ENCODE measurements at places on chromosomes 4 and X.
A peak's percentile ranks its signal among the peaks of the same experiment; 100 is the strongest.

- no peak for DNase-seq
Measured at GRCh38 chrX:133749370-133749769, 236.0 kb downstream of the GPC3 start.

- no peak for DNase-seq
Measured at GRCh38 chr4:150722908-150723362, 141.0 kb downstream of the MAB21L2 start.

GRCh38 chrX:10350221-10350620, 193.4 kb downstream of the CLCN4 start:
- no peak for DNase-seq

DNA sequence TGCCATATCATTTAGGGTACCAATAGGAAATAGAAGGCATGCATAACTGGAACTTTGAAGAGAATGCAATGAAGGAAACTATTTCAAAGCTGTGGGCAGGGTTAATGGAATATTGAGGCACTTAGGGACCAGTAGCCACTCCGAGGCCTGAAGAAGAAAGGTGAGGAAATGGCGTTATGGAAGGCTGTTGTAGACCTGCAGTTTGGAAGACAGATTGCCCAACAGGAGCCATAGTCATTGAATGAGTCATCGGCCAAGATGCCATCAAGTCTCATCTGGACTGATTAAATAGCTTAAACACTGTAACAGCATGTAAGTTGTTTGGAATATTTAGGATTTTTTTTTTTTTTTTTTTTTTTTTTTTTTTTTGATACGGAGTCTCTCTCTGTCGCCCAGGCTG, 11.6 kb downstream of the CXCL13 start:
- peak; percentile 12 for DNase-seq

DNA sequence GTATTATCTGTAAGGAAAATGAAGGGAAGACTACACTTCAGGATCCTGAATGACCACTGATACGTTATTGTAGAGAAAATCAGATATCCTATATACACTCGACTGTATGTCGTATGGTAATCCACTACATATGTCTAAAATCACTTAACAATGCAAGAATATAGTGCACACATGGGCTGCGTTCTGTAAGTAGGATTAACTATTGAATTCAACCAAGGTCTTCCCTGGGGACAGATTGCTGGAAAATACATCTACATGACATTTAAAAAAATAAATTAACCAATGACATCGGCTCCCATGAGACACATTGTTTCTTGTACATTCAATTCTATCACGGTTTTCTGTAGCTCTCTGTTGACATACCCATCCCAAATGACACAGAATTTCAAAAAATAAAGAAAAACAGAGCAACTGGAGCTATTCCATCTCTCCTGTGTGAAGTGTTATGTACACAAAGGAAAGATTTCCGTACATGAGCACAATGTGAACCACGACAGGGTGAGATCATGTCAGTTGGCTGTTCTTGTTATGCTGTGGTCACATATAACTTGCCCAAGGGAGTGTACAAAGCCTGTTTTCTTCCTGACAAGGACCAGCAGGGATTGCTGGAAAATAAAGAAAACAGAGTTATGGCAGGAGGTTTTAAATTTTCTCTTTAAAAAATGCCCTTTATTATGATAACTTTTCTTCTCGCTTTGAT, 6.1 kb downstream of the ENOX2 start:
- DNase-seq, result no peak

DNA sequence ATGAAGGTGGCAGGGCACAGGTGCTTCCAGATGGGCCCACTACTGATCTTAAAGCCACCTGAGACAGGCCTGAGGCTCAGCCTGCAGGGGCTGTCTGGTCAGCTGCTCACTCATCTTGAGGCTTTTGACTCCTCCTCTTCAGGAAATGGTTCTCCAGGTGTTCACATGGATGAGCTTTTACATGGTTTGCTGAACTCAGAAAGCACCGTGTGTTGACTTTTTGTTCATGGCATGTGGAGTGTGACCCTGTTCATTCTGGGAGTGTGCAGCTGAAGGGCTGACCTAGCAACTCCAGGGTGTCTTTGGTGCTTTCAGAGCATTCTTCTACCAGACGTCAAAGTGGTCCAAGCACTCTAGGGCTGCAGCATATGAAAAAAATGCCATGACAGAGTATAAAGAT, 111.1 kb downstream of the CCNG2 start:
- DNase-seq, result no peak

DNA sequence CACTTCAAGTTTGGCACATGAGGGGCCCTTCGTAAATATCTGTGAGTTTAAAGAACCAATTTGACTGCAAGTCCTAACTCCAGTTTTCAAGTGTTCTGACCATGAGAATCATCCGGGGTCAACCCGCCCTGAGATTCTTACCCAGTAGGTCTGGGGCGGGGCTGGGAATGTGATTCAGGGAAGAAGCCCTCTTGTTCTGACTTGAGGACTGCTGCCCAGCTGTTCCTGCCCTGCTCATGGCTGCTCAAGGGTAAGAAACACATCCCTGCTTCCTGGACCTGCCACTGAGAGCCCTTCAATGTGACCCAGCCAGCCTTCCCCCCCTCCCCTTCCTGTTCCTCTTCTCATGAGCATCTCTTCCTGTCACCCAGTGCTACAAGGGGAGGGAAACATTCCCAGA, 92.7 kb upstream of the PGRMC2 start:
- DNase-seq, result no peak

DNA sequence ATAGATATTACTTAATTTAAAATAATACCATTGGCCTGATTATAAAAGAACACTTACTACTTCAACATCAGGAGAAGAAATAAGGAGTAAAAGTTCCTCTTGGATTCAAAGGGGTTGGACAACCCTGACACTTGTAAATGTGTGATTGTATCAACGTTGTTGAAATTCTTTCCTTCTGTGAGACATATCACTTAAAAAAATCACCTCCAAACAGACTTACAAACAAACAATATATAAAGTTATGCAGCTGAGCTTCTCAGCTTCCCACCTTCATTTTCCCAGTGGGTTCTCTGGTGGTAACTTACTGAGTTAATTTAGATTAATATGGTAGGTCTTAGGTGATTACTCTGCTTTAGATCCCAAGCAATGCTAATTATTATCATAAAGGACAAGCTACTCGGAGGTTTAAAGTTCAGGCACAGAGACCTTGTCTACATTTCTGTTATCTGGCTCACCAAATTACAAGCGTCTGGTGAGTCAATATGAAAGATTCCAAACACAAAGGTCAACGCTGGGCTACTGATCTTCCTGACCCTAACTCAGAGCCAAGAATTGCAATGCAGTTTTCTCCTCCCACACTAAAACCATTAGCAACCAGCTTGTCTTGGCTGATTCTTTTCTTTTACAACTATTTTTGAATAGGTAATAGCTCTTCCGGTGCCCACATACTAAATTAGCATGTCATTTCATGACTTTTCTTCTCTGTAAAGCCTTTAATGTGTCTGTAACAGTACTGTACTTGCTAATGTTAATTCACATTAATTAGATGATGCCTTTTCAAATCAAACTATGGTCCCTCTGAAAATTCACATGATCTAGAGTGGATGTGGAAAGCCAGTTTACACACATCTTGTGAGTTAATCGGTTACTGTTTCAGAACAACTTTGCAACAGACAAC, 157.6 kb downstream of the RASL11B start:
- DNase-seq, result peak; percentile 52

- peak; percentile 68 for DNase-seq
Measured at GRCh38 chr4:159069922-159070321, 33.0 kb upstream of the RAPGEF2 start.

DNA sequence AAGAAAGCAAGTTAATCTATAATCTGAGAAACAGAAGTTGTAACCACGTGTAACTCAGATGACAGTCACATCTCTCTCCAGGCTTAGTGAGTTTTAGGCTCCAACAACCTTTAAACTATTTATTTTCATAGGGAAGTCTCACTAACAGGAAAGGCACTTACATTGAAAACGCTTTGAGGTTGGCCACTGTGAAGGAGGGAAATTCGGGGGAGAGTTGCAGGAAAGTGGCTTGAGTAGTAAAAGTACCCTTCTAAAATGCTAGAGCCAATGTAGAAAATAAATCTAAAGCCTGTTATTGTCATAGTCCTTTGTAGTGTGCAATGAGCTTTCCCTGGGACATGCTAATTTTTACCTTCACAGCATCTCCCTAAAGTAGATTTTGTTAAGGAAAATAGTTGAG, 995 bp upstream of the NFXL1 start:
- DNase-seq, result no peak

DNA sequence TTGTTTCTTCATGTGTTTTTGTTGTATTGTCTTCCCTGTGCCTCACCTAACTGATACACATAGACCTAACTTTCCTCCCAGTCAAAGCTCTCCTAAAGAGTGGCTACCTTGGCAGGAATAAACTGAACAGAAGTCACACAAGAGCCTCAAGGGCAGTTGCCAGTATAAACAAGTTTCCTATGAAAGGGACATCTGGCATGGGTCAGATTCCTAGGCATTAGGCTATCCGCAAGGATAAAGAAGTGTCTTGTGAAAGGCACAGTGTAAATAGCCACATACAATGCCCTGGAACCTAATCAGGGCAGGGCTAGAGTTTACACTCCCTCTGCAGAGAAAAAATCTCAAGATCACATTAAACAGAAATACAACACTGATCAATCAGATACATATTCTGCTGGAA, 220.8 kb downstream of the SPANXN3 start:
- DNase-seq, result no peak

- DNase-seq, result no peak
Measured at GRCh38 chrX:79259073-79259689, 108.0 kb downstream of the ITM2A start.

DNA sequence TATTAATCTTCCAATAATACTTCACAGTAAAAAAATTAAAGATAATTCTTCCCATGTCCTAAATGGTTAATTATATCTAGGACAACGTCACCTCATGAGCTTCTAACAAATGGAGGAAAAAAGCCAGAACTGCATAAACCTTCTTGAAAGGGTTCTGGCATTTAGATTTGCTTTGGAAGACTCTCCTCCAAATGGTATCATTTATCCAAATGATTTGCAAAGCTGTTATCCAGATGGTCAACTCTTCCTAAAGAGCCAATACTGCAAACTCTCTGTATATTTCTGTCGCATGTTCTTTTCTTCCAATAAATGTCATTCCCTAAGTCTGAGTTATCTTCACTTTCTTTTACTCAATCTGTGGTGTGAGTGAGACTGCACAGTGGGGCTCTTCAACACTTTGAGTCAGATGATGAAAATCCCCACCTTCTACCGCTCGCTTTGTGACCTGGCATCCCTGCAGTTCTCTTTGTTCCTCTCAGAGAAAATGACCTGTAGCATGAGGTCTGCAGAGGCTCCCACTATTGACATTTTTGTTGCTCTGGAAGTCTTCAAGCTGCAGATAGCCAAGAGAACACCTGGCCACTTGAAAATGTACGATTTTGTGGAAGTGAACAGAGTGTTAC, 52.9 kb downstream of the TMEM150C start:
- DNase-seq, result no peak

All from GM03348 (cell line).